ENCODE measurements at places on chromosomes 2 and 18.

GRCh38 chr18:49745045-49746014, 68.0 kb downstream of the ACAA2 start:
- no peak for DNase-seq

DNA sequence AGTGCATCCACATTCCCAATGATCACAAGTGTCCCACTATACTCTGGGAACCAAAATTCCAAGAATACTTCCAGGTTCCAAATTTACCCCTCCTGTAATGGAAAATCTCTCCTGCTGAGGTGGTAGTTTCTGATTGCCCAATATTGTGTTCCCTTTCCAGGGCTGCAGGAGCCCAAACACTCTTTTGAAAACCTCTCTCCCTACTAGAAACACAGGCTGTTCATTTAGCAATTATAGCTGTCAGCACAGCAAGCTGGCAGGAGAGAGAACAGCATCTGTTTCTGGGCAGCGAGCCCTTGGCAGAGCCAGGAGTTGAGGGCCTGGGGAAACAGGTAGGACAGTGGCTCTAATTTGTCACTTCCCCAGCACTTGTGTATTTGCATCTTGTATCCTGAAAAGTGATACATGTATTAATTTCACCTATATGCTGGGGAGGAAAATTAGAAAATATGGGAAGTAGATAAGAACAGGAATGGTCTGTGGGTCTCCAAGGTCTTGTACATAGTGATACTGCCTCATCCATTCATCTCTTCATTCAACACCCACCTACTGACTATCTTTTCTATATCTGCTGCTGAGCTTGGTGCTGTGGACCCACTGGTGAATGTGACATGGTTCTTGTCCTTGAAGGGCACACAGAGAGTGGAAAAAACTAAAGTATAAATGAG, 16.9 kb upstream of the PAIP2B start:
- DNase-seq: no peak

GRCh38 chr2:229445019-229445418, 173.9 kb upstream of the PID1 start:
- no peak for DNase-seq

GRCh38 chr2:112541315-112542122, 746 bp upstream of the POLR1B start:
- DNase-seq: peak; percentile 9

- DNase-seq: no peak
These were observed 22.8 kb upstream of the CCNYL1 start for GRCh38 chr2:207688597-207688996.

GRCh38 chr2:120814352-120814751, 78.7 kb downstream of the GLI2 start:
- DNase-seq: no peak

- no peak for DNase-seq
These were observed 33.5 kb downstream of the MRPS9 start for GRCh38 chr2:105071379-105071778.

DNA sequence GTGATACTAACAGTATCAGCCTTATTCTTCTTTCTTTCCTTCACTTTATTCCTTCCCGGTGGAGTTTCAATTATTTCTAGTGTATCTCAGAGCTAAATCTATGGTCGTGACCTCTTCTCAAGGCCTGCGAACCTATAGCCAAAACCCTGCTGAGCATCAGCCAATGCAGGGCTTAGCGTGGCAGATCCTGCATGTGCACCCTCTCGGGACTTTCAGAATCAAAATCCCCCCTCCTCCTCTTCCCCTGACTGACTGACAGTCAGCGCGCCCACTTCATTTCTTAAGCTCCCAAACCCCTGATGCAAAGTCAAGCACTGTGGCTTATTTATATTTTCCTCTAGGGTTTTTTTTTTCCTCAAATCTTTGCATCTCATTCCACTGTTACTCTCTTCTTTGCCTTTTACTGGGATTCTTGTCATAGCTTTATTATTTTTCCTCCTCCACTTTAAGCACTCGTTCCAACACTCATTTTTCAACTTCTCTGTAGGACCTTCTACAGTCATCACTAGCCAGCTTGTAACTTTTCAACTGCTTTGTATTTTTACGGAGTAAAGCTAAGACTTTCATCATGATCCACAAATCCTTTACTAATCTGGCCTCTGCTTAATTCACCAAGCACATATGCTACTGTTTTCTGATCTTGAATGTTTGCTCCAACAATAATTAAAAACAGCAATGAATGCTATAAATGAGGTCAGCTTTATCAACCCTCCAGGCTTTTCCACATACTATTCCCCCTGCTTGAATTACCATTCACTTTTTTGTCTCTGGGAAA, 896.5 kb upstream of the PIK3C3 start:
- no peak for DNase-seq

GRCh38 chr2:60925994-60926740, 44.8 kb downstream of the REL start:
- no peak for DNase-seq

DNA sequence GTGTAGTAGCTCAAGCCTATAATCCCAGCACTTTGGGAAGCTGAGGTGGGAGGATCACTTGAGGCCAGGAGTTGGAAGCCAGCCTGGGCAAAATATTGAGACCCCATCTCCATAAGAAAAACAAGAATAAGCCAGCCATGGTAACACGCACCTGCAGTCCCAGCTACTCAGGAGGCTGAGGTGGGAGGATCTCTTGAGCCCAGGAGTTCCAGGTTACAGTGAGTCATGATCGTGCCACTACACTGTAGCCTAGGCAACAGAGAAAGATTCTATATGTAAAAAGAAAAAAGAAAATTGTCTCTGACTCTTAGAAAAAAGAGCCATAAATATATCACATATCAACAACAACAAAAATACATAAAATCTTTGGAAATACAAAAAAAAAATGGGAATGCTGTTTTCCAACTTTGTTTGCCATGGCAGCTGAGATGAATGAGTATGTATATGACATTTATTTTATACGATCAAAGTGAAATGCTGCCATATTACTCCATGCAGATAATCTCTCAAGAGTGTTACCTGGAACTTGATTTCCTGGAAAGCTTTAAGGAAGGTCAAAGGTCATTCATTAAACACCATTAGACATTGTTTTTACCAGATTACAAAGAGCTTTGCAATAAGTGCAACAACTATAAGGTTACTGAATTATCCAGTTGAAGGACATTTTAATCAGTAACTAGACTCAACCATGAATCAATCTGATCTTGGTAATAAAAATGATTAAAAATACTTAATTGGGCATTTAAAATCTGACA, 19.7 kb upstream of the DAPL1 start:
- DNase-seq: no peak
